ENCODE measurements at places on chromosomes 2 and 18.

DNA sequence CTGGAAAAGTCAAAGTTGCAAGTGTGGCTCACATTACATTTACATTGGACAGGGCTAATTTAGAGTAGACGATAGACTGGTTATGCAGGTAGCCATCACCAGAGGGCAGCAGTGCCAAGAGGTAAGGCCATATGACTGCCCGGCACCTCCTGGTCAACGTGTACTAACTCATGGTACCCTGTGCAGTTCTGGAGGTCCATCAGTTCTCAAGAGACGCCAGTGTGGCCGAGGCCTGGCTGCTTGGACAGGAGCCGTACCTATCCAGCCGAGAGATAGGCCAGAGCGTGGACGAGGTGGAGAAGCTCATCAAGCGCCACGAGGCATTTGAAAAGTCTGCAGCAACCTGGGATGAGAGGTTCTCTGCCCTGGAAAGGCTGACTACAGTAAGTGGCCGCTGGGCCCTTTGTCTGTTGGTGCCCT, 65.8 kb upstream of the EML6 start:
- peak; percentile 41 for DNase-seq

DNA sequence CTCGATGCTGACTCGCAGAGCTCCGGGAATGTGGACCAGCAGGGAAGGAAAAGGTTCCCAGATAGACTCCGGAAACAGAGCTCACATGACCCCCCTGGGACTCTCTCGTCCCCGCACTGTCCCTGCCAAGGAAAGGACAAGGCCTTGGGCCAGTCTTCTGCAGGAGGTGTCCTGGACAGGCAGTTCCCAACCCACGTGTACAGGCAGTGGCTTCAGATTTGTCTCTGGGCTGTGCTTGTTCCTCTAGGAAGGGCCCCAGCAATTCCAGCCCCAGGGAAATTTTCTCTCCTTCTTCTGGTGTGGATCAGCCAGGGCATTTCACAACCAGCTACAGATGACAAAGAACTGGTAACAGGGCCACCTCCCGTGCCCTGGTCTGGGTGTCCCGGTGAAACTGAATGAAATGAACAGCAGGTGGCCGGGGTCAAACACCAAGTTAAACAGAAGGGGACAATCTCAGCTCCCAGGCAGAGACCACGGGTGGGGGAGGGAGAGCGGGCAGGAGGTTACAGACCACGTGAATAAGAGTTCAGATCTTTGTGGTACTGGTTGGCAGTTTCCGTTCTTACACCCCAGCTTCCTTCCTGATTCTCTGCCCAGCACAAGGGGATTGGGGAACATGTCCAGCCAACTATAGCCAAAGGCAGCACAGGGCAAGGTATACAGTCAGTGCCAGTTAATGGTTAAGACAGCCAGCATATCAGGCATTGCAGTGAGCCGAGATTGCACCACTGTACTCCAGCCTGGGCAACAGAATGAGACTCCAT, 52.2 kb upstream of the CAB39 start:
- DNase-seq = peak; percentile 49

- DNase-seq = no peak
Measured at GRCh38 chr2:19759880-19760279, 141.9 kb downstream of the TTC32 start.

DNA sequence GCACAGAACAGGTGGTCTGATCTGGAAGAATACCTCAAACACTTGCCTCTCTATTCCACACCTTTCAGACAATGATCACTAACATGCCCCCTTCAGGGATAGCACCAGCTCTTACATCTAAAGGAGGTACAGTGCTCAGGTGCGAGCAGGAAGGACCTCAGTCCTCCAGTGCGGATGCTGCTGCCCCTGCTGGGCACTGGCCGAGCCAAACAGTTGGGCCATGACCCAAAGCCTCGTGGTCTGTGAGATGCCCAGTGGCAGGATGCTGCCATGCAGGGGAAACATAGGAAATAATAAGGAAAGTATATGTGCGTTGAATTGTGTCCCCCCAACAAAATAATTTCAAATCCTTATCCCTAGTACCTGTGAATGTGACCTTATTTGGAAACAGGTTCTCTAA, 243.7 kb downstream of the NDUFA10 start:
- DNase-seq = no peak

DNA sequence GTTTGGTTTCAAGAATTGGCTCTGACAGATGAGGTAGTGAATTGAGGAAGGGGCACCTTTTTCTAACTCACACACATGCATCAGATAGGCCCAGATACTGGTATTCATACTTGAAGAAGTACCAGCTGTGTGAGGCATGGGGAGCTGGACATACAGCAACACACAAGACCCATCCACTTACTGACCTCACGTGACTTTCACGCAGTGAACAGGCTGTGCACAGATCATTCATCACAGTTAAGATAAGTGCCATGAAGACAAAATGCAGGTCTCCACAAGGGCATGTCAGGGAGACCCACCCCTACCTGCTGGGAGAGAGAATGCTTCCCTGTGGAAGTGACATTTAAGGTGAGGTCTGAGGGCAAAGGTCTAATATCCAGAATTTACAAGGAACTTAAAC, 38.6 kb downstream of the SP110 start:
- DNase-seq = no peak

DNA sequence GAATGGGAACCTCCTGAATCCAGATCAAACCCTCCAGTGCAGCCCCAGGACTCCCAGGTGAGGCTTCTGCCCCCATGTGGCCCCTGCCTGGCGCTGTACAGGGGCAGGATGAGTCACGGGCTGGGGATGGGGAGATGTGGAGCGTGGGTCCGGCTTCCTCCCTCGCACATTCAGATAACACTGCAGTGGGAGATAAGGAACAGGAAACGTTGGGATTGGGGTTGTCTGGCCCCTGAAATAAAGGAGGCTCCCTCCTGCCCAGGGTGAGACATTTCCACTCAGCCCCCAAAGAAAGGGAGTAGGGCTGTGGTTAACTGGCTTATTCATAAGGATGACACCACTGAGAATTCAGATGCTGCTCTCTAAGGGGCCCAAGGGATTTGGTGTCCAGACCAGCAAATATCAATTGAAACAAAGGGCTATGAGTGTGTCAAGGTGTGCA, 30.7 kb downstream of the IGFBP5 start:
- DNase-seq = no peak

GRCh38 chr2:31980674-31981356, 30.0 kb downstream of the MEMO1 start:
- no peak for DNase-seq

- DNase-seq = no peak
Measured at GRCh38 chr2:179435000-179435399, 170.4 kb upstream of the SESTD1 start.

GRCh38 chr2:231334981-231335380, 60.5 kb upstream of the B3GNT7 start:
- DNase-seq = no peak

DNA sequence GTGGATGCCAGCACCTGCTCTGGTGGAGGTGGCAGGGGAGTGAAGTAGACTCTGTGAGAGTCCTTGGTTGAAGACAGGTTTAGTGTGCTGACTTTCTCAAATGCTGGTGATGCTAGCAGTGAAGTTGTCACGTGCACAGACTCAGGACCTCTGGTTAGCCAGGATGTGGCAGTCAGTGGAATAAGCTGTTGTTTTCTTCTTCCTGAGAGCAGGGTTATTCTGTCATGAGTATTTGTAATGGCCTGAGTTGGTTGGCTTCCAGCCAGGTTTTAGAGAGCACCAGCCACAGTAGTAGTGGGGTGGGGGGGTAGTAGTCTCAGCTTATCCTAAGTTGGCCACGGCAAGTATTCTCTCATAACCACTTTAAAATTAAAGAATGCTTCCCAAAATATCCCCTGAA, 238.5 kb upstream of the FBXO11 start:
- DNase-seq = no peak

DNA sequence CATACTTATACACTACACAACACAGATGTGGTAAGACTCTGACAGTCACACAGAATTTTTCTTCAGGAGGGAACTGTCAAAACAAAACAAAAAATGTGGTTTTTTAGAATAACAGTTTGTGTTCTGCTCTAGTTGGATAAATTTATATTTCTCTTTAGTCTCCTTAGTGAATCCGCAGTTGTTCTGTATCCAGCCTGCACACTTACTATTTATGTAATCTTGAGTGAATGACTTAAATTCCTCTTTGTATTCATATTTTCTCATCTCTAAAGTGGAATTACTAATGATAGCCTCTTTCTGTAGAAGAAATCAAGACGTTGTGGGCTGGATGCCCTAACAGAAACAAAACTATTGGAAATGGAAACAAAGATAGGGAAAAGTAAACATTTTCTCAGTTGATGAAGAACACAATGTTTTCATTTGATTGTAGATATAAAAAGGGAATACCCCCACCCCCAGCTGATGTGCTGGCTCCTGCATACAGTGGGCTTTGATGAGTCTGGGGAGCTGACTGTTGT, 375.2 kb downstream of the TRIB2 start:
- no peak for DNase-seq

DNA sequence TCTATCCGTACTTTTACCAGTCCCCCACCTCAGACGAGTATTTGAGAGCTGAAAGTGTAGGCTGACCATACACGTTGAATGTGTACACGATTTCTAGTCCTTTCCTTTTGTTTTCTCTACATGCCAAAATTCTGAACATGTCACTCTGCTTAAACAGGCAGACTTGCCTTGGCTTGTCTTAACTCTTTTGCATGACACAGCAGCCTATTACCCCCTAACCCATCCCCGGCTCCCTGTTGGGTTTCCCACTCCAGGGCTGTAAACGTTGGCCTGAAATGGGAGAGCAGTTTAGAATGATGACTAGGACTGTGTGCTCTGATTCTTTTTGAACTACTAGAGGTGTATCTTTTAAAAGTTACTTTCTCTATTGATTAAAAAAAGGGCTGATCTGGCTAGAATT, 19.1 kb downstream of the MTCL1 start:
- no peak for DNase-seq

DNA sequence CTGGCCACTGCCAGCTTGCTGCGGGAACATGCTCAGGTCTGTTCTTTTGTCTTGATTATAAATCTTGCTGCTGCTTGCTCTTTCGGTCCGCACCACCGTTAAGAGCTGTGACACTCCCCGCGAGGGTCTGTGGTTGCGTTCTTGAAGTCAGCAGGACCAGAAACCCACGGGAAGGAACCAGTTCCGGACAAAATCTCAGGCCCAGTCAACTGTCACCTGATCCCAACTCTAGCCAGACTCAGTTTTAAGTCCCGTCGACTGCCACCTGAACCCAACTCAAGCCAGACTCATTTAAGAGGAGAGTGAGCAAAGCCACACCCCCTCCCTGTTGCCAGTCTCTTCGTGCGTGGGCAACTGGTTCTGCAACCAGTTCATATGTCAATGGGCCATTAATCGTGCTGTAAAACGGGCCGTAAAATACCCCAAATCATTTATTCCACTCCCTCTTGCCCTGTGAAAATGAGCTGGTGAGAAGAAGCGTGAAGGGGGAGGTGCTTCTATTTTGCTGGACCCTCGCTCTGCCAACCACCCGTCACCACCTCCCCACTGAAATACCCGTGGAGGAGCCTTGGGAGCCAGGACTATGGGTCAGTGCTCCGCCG, 224.3 kb downstream of the NDUFA10 start:
- no peak for DNase-seq

- DNase-seq = no peak
Measured at GRCh38 chr2:65576861-65577601, 144.6 kb upstream of the SPRED2 start.

DNA sequence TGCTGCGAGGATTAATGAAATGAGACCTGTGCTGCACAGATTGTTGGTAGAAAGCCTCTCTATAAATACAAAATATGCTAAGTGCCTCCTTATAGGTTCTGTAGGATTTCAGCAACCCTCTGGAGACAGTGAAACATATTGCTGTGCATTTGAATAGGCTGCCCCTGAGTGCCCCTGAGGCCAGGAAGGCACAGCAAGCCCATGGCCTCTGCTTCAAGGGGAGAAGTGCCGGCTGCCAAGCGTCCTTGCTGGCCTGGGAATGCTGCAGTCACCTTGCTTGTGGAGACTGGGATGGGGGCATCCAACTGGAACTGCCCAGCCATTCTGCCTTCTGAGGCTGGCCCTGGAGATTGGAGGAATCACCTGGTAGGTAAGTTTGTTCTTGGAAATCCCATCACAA, 397.2 kb upstream of the SMIM21 start:
- no peak for DNase-seq
